Foreskin melanocyte (primary cell): ENCODE measurements at places on chromosomes 7 and 10.

DNA sequence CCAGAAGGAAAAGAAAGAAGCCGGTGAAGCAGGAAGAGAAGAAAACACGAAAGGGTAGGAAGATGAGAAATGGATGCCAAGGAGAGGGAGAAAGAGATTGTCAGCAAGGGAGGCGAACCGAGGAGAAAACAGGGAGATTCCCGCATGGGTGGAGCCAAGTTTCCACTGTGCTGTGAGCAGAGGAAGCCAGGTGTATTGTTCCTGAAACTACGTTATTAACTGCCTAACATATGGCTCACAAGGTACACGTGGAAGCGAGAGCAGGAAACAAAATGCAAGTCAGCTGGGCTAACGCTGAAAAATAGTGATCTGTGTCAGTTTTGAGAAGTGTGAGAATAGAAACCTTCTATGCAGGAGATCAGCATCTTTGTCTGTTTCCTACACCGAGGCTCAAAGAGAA, 20.4 kb upstream of the HIPK2 start:
- no peak for DNase-seq

GRCh38 chr10:69733791-69734261, 67.9 kb upstream of the COL13A1 start:
- DNase-seq: no peak

GRCh38 chr10:88754287-88754686, 5.5 kb upstream of the LIPN start:
- DNase-seq: no peak

DNA sequence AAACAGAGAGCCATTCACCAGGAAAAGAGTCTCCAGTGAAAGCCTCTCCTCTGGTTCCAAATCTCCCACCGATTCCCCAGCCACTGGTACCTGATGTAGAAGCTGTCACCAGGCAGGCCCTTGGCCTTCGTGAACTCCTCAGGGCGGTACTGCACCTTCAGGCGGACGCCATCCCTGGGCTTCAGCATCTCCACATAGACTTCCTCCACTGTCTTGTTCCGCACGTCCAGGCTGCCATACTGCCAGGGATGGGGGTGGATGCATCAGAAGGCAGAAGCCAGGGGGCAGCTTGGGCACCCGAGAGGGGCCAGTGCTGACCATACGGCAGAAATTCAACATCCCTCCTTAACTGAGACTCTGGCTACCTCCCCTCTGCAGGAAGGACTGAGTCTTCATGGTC, 118.8 kb downstream of the DLG5 start:
- DNase-seq: no peak

DNA sequence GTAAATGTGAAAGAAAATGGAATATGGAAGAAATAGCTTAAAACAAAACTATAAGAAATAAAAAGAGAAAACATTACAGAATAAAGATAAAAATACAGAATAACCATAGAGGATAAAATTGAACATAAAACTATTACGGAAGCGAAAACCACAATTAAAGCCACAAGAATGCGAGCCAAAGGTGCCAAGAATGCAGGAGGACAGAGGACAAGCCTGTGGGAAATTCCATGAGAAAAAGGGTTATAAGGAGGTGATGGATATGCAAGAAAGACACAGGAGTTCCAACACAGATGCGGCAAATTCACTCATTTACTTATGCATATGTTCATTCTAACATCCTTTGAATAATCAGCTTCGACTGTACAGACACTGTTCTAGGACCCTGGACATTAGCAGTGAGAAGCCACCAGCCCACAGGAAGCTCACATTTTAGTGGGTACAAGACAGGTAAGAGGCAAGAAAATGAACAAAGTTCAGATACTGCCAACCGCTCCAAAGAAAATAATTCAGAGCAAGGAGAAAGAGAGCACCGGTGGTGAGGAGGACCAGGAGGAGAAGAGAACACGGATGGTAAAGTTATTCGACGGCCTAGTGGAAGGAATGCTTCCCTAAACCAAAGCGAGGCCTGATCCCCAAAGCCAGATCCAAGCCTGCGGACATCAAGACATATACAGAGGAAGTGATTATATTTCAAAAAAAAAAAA, 213.7 kb upstream of the MGMT start:
- DNase-seq: no peak

GRCh38 chr10:21368022-21368582, 157.4 kb downstream of the SKIDA1 start:
- no peak for DNase-seq

DNA sequence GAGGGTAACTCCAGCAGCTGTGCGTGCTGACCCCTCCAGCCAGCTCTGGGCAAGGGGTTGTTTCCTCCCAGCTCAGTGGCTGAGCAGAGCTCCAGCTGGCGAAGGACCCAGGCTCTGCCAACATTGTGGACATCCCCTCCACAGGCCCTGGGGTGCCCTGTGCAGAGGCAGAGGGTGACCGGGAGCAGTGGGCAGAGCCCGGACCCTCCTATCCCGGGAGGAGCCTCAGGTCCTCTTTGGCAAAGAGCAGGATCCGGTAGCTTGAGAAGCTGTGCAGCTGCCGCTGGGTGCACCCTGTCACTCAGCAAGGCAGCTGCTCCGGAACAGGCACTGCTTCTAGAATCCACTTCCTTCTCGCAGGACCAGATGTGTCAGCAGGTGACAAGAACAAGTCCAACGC, 175.9 kb downstream of the EBF3 start:
- no peak for DNase-seq

GRCh38 chr10:24209432-24209771, 464 bp downstream of the KIAA1217 start:
- peak; percentile 63 for DNase-seq

DNA sequence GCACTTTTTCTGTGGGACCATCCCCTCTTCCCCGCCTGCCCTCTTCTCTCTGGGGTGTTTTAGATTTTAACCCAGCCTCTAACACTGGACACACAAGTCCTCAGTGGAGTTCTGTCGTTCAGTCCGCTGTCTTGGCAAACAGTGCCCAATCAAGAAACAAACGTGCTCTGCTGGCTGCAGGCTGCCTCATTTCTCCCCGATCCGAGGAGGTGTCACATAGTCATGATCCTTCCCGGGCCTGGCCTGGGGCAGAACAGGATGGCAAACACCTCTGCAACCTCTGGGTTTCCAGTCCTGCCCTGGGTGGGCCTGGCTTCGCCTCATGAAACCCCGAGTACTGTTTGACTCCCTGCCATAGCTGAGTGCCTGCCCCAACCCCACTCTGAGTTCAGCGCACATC, 110.9 kb upstream of the INSYN2A start:
- DNase-seq: no peak

DNA sequence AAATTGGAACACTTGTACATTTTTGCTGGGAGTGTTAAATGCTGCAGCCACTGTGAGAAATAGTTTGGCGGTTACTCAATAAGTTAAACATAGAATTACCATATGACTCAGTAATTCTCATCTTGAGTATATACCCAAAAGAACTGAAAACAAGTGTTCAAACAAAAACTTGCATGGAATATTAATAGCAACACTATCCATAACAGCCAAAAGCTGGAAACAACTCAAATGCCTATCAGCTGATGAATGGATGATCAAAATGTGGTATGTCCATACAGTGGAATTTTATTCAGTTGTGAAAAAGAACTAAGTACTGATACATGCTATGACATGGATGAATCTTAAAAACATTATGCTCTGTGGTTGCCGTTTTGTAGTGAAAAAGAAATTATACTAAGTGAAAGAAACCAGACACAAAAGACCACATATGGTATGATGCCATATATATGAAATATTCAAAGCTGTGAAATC, 63.0 kb upstream of the SP4 start:
- no peak for DNase-seq

GRCh38 chr7:157830331-157830730, 493.5 kb downstream of the DNAJB6 start:
- DNase-seq: no peak

- DNase-seq: no peak
Observed at GRCh38 chr7:27842094-27842692, 102.2 kb downstream of the TAX1BP1 start.
